Central memory CD8-positive, alpha-beta T cell (primary cell): ENCODE measurements at places on chromosomes 4 and X.

DNA sequence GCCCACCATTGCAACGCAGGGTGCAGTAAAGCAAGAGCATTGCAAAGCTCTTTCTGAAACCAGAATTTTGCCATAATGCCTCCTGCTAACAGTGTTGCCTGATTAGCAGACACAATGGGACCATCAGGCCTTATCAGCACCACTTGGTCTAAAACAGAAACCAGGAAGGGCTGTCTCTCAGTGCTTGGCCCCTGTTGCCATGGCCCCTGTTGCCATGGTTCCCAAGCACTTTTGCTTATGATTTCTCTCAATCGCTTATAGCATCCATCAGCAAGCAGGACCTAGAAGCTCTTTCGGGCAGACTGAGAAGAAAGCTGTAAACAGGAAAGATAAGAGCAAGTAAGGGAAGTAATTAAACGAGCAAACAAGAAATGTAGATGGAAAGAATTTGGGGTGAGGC, 36.8 kb downstream of the RTL5 start:
- peak overlapping the region; percentile 83 for H3K27ac ChIP-seq
- peak overlapping the region; percentile 26 for H3K4me3 ChIP-seq
- H3K27me3 ChIP-seq, result no peaks in the 10 kb centered on the region
- peak; percentile 51 for DNase-seq
- H3K4me1 ChIP-seq, result peaks cover 15% of the 10 kb centered on the region

DNA sequence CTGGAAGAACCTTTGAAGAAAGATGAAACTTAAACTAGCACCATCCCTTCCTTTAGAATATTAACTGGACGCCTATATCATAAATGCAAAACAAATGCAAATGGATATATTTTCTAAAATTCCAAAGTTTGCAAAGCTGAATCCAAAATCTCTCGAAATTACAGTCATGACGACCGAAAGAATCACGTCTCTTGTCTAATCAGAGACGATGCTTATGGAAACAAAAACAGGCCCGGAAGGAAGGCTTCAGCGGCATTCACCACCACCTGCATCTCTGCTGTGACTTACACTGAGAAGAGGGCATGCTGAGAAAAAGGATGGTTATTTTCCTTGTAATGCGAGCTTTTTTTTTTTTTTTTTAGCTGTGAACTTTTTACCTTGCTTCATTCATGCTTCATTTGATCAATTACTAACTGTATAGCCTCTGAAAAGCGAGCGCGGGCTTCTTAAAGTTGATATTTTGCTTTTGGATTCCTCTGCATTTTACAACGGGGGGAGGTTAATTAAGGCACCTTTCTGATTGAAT, 209.3 kb downstream of the SOWAHB start:
- peaks cover 77% of the 10 kb centered on the region for H3K27me3 ChIP-seq
- peak overlapping the region; percentile 52 for H3K4me3 ChIP-seq
- H3K36me3 ChIP-seq, result no peaks in the 10 kb centered on the region
- peaks cover 6% of the 10 kb centered on the region for H3K4me1 ChIP-seq
- no peak for DNase-seq
- no peak overlapping the region for H3K27ac ChIP-seq

- DNase-seq, result no peak
- H3K27me3 ChIP-seq, result peaks cover 7% of the 10 kb centered on the region
- H3K4me3 ChIP-seq, result peak overlapping the region; percentile 86
- peaks cover 3% of the 10 kb centered on the region for H3K36me3 ChIP-seq
Measured at GRCh38 chrX:134172588-134173259, 64.3 kb upstream of the CCDC160 start.

- DNase-seq, result no peak
- no peak overlapping the region for H3K27ac ChIP-seq
- no peaks in the 10 kb centered on the region for H3K4me1 ChIP-seq
- no peaks in the 10 kb centered on the region for H3K27me3 ChIP-seq
- no peak overlapping the region for H3K4me3 ChIP-seq
Measured at GRCh38 chr4:105296672-105297071, 150.0 kb downstream of the TET2 start.

DNA sequence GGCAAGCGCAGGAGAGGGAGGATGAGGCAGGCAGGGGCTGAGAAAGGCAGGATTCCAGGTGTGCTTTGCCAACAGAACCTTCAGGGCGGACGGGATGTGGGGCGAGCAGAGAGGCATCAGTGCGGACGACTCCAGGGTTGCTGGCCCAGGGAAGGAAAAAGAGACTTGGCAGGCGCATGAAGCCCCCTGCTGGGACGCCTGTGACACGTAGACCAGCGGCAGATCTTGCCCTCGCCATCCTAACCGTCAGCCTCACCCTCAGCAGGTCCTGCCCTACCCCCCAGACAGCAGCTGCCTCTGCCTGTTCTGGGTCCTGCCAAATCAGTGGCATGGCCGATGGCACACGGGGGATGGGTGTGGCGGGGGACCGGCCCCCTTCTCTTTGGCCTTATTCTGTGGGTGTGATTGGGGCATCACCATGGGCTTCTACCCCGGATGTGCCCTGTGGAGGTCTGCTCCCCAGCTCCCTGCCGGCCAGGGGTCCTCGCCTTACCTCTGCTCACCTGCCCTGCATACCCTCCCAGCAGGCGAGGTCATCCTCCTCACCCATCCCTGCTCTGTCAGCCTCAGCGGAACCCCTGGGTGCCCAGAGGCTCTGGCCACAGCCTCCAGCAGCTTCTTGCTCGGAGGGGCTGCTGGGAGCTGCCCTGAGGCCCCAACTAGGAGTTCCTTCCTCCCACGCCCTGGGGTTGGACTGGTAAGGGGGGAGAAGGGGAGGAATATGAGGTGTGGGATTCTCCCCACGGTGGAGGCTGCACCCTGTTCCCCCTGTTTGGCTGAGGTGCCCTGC, 2.9 kb upstream of the SH3BP2 start:
- H3K27ac ChIP-seq, result peak overlapping the region; percentile 22
- H3K4me3 ChIP-seq, result no peak overlapping the region

DNA sequence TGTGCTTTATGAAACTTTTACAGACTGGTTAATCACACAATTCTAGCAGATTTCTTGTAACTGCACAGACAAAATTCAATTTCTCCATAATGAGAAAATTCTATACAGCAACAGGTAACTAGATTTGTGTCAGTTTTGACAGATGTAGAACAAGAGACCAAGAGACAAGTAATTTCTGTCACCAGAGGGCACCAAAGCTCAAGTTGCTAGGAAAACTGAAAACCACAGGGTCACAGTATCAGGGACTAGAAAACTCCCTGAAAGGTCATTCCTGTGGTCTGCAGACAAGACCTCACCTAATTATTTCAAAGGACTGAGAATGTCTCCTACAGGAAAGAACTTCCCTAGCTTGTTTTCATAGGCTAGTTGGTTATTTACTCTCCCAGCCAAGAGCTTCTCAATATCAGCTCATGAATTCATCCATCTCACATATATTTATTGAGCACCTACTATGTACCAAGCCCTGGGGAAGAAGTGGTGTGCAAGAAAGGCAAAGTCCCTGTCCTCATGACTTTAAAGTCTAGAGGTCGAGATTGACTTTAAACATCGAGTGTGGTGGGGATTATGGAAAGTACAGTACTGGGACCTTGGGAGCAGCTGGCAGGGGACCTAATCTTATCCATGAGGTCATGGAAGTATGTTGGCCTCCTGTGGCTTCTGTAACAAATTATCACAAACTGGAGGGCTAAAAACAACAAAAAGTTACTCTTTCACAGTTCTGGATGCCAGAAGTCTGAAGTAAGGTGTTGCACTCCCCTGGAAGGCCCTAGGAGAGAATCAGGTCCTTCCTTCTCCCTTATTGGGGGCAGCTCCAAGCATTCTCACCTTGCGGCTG, 47.8 kb upstream of the SETD7 start:
- H3K27ac ChIP-seq, result no peak overlapping the region

GRCh38 chrX:99271641-99272040, 1138.4 kb downstream of the PCDH19 start:
- no peaks in the 10 kb centered on the region for H3K36me3 ChIP-seq
- no peaks in the 10 kb centered on the region for H3K27me3 ChIP-seq
- no peaks in the 10 kb centered on the region for H3K4me1 ChIP-seq

DNA sequence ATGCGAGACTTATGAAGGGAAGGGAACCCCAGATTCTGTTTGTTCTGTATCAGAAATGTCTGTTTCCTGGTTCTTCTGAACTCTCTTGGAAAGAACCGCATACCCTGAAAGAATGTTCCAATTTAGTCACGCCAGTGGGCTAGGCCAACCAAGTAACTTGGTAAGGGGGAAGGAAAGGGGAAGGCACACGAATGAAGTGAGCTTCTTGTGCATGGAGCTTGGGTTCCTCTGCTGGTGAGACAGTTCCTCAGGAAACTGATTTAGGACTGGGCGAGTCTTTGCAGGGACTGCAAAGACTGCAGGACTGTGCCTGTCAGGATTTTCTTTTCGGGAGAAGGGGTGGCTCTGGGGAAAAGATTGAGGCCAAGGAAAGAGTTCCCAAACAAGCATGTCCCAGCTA, 35.6 kb downstream of the FRMPD3 start:
- H3K4me3 ChIP-seq, result no peak overlapping the region
- no peak for DNase-seq
- peaks cover 3% of the 10 kb centered on the region for H3K36me3 ChIP-seq
- no peak overlapping the region for H3K27ac ChIP-seq
- no peaks in the 10 kb centered on the region for H3K27me3 ChIP-seq

- peak overlapping the region; percentile 91 for H3K27ac ChIP-seq
- peaks cover 47% of the 10 kb centered on the region for H3K36me3 ChIP-seq
- H3K4me3 ChIP-seq, result peak overlapping the region; percentile 77
- H3K27me3 ChIP-seq, result no peaks in the 10 kb centered on the region
Measured at GRCh38 chrX:2708021-2708420, 16.9 kb downstream of the CD99 start.

DNA sequence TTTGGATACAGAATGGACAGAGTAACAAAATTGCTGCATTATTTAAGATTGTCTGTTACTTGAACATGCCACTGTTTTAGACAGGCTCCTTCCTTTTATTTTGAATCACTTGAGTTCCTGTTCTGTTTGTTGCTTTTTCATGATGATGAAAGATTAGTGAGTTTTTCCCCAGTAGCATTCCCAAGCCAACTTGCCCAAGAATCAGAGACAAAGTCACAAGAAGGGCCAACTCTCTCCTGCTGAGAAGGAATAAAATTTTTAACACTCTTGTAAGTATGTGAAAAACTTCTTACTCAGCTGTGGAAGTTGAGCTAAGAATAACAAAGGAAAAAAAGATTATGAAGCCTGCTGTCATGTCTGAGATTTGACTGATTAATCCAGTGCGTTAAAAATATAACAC, 104.2 kb downstream of the KLHL8 start:
- H3K4me1 ChIP-seq, result peaks cover 13% of the 10 kb centered on the region
- peaks cover 36% of the 10 kb centered on the region for H3K36me3 ChIP-seq
- H3K27ac ChIP-seq, result no peak overlapping the region
- H3K4me3 ChIP-seq, result no peak overlapping the region
- DNase-seq, result no peak

GRCh38 chr4:112416464-112416863, 99.5 kb downstream of the NEUROG2 start:
- no peaks in the 10 kb centered on the region for H3K4me1 ChIP-seq
- H3K27ac ChIP-seq, result no peak overlapping the region
- no peak overlapping the region for H3K4me3 ChIP-seq
- no peaks in the 10 kb centered on the region for H3K36me3 ChIP-seq
- no peak for DNase-seq

DNA sequence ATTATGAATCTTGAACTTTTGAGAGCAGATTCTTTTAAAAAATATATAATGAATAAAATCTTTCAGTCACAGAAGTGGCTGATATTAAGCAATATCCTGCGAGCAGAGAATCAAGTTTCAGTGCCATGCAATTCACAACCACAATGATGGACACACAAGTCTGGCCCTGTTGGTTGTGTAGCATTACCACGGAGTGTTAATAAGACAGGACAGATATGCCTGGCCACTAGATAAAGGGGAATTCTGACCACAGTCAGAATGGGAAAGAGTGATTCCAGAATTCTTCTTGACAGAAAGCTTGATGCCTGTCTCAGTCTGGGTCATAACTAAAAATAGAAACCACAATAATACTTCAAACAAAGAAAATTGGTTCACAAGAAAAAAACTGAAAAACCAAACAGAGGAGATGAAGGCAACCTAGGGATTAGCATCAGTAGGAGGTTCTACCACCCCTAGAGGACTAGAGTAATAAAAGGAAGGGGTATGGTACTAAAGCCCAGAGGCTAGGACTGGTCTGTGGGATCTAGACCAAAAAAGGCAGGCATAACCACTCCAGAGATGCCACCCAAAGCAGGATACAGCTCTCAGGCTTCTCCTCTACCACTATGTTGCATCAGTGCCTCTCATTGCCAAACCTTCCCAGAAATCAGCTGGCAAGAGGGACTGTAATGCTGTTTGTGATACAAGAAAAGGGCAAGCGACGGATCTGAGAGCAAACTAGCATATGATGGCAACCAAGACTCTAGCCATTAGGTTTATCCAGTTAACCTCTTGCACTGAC, 59.0 kb downstream of the RNF150 start:
- H3K36me3 ChIP-seq, result peaks cover 2% of the 10 kb centered on the region
- no peak overlapping the region for H3K27ac ChIP-seq
- no peaks in the 10 kb centered on the region for H3K27me3 ChIP-seq
- H3K4me1 ChIP-seq, result no peaks in the 10 kb centered on the region

DNA sequence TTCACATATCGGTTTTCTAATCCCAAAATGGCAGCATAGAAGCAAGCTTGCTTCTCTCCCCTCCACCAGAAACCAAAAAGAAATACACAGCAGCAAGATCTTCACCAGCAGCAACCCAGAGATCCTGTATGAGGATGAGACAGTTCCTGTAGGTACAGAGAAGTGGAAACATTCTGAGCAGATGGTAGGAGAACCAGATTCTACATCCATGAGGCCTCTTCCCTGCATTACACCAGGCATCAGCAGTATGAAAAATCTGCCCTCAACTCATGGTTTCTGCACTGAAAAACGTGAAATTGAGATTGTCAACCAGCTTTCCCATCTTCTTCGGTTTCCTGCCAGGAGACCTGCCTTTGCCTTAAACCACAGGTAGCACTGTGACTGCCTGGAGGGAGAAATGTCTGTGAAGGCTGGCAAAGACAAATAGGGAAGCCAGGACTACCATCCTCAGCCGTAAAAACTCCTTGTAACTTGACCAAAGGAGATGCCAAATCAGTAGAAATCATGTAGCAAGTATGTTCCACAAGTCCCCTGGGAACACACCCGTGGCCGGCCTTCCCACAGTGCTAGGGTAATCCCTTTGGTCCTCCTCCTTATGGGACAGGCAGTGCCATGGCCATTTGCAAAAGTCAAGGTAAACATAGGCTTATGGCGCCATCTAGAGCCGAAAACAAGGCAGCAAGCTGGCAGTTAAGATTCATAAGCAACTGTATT, 24.0 kb upstream of the MTHFD2L start:
- no peak overlapping the region for H3K27ac ChIP-seq
- peaks cover 43% of the 10 kb centered on the region for H3K27me3 ChIP-seq
- H3K36me3 ChIP-seq, result no peaks in the 10 kb centered on the region
- H3K4me3 ChIP-seq, result no peak overlapping the region
- DNase-seq, result peak; percentile 20

GRCh38 chr4:7310451-7310850, 118.1 kb downstream of the SORCS2 start:
- H3K27ac ChIP-seq, result no peak overlapping the region
- H3K27me3 ChIP-seq, result peaks cover 66% of the 10 kb centered on the region
- H3K4me1 ChIP-seq, result no peaks in the 10 kb centered on the region
- DNase-seq, result no peak

DNA sequence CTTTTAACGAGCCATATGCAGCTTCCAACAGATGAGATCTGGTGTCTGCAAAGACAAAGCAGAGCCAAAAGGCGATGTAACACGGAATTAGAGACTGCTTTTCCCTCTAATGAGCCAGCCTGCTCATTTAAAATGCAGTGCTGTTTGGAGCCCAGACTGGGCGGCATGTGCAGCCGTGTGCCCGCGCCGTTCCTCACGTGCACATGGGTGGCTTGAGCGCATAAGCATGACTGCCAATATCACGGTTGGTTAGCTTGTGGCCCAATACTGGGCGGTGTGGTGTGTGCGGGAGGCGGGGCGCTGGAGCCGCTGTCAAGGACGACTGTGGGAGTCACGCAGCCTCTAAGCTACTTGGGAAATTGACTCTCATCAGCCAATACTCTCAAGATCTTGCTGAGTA, 87.0 kb upstream of the SCOC start:
- H3K36me3 ChIP-seq, result no peaks in the 10 kb centered on the region
- H3K27me3 ChIP-seq, result peaks cover 24% of the 10 kb centered on the region
- no peaks in the 10 kb centered on the region for H3K4me1 ChIP-seq
- H3K4me3 ChIP-seq, result no peak overlapping the region
- no peak overlapping the region for H3K27ac ChIP-seq
